Mucosa of gallbladder (tissue), 1 donor: ENCODE measurements at places on chromosomes 6 and 20. TPM values are rescaled to one million over a fixed set of nuclear protein-coding genes. Genes with fewer than 3 reads are reported as not detected.

GRCh38 chr6:147007441-147007840 is 196.8 kb upstream of the STXBP5 start:
- DNase-seq, result no peak

DNA sequence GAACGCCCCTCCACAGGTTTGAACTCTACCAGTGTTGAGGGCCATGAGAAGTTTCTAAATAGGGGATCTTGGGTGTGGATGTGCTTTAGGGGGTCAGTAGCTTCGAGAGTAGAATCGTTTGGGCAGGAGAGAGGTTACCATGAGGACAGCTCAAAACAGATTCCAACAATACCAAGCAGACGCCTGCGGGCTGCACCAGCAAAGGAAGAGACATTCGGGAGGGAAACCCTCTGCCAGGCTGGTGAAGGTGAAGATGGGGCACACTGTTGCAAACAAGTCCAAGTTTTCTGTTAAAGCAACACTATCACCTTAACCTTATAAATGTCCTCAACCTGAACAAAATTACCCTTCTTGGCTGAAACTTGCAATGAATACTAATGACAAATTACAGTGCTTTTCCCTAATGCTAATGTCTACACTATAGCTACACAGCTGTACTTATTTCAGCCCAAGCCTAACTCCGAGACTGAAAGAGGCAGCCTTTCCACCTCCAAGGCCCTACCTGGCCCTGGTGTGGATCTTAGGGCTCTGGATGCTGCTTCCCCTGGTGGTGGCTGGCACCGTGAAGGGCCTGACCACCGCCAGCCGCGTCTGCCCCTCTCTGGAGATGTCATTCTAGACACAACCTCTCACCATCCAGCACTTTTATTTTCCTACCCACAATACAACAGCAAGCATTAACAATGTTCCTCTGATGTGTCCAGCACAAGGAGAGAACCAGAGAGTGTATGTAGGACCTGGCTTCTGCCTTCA is 80.1 kb downstream of the DLL1 start:
- DNase-seq, result peak; percentile 3

GRCh38 chr6:166153966-166154365 is 13.7 kb downstream of the TBXT start:
- DNase-seq, result no peak

DNA sequence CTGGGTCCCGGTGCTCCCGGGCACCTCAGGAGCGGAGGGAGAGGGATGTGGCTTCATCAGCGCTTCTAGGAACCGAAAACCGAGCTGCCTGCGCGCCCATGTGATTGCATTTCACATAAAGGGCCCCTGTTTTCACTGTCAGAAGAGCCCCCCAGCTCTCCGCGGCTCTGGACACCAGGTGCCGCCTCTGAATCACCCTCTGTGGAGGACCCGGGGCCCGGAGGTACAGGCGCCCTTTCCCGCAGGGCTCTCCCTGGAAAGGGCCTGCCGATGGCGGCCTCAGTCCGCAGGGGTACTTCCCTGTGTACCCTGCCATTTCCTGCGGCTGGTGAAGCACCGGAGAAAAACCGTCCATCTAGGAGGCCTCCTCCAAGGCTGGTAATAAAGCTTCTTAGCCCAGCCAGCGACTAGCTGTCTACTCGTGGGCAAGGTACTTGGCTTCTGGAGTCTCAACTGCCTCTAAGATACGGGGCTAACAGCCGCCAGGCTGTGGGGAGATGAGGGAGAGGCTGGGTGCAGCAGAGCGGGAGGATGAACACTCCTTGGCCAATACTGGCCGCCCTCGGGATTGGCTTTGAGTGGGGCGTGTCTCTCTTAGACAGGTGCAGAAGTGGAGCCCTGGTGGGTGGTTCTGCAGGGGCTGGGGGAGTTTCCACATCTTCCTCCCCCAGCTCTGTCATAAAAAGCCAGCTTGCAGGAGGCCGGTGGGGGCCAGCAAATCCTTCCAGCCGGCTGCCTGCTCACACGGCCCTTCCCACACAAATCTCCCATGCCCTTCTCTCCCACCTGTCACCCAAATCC is 1.6 kb downstream of the PPP1R16B start:
- no peak for DNase-seq

DNA sequence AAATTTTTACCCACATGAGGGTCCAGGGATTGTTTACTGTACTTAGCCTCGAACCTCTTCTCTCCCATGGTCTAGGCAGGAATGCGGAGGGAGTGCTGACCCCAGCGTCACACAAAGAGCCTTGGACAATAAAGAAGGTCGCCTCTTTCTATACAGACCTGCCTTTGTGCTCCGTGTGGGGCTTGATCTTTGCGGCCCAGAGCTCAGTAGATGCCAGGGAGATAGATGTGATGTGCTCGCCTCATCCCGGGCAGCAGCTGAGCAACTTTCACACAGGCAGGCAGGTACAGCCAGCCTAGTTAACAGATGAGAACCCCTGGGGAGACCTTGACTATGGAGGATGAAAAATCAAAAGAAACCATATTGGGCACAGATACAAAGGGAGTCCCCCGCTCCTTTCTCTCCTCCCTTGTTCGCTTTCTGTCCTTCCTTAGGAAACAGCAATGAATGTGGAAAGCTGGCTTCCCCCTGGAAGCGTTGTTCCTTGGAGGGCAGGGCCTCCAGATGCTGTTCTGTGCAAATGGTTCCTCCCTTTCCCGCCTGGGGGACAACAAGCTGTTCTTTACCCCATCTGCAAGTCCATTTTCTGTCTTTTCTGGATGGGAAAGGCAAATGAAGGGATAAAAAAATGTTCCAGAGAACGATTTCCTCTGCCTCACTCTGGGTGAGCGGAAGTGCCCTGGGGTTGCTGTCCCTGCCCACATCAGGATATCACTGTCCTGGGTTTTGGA is 128.3 kb downstream of the OLIG3 start:
- DNase-seq, result no peak

- DNase-seq, result no peak
Observed at GRCh38 chr6:157242791-157243190, 80.5 kb downstream of the TMEM242 start.

GRCh38 chr6:18742406-18742805 is 355.3 kb downstream of the RNF144B start:
- no peak for DNase-seq

CRIP3 gene
- total RNA-seq, result 7.3 TPM

TRIM40 gene
- total RNA-seq, result not detected

SEL1L2 gene
- total RNA-seq, result 0.52 TPM
